Stimulated activated CD4-positive, alpha-beta T cell treated with anti-CD3 and anti-CD28 coated beads, Interleukin-4, amount 100 ng/mL, for 4 hours (primary cell): ENCODE measurements at places on chromosomes 2 and 18.

DNA sequence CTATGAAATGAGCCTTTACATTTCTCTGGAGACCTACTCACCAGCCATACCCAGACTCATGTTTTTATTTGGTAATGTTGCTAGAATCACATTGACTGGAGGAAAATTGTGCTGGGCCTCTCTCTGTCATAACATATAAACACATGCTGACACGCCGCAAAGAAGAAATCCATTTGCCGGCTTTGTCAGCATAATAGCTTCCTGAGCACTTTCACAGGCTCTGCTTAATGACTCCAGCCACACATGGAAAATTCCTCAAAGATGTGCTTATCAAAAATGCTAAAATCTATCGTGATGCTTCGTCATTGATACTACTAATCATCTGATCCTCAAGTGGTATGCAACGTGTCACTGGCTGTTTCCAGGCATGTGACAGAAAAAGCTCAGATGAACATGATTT is 63.1 kb downstream of the RND3 start:
- no peak for DNase-seq

- no peak for DNase-seq
Observed at GRCh38 chr18:27825689-27826088, 351.2 kb downstream of the CDH2 start.

DNA sequence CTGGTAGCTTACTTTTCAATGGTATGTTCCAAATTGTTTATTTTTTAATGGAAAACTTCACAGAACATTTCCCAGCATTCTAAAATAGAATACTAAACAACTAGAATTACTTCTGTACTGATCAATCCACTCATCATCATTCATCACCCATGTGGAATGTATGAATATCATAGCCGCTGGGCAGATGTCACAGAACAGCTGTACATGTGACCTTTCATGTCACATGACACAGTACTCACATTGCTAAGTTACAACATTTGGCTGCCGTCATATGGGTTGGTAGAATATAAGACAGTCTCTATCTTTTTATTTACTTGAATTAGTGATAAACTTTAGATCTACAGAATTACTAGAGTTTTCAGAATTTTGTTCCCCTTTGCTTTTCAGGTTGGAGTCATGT is 387.6 kb downstream of the ZEB2 start:
- DNase-seq, result no peak

GRCh38 chr2:238987352-238987981 is 139.6 kb downstream of the TWIST2 start:
- no peak for DNase-seq

DNA sequence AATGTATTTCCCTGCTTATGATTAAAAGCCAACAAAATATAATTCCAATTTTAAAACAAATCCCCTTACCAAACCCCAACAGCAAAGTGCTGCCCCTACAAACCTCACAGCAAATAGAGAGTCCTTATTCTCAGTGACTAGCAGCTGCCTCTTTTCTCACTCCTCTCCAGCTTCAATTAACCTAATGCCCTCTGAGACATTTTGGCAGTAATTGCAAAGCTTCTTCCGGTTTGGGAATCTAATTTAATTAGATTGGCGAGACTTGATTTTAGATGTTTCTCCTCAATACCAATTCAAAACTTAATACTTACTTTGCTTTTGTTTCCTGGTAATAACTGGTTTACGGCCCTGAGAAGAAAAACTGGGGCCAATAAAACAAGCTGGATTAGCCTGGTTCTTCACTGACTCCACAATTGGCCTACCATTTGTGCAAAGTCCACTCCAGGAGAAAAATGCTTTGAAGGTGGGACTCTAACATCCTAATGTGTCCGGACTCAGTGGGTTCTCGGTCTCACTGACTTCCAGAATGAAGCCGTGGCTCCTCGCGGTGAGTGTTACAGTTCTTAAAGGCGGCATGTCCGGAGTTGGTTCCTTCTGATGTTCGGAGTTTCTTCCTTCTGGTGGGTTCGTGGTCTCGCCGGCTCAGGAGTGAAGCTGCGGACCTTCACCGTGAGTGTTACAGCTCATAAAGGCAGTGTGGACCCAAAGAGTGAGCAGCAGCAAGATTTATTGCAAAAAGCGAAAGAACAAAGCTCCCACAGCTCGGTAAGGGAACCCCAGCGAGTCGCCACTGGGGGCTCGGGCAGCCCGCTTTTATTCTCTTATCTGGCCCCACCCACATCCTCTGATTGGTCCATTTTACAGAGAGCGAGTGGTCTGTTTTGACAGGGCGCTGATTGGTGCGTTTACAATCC is 52.8 kb downstream of the SLC35F5 start:
- DNase-seq, result no peak

GRCh38 chr2:21772624-21773023 is 648.9 kb downstream of the TDRD15 start:
- DNase-seq, result no peak

- no peak for DNase-seq
Observed at GRCh38 chr2:229445019-229445418, 173.9 kb upstream of the PID1 start.

DNA sequence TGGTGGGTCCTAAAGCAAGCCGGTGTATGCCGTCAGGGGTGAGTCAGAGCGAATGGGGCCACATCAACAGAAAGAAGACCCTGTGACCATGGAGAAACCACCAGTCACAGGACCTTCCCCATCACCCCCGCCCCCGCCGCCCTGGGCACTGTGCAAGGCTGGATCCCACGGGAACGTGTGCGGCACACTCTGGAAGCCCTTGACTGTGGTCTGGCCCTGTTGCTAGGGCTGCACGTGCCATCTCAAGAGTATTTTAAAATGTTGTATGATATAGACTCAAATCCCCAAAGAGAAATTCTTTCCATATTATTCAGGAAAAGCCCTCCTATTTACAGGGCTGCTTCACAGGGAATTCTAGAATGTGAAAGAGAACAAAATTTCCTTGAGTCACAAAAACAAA is 174.8 kb downstream of the BCL2 start:
- DNase-seq, result no peak

GRCh38 chr2:102880731-102881130 is 118.9 kb downstream of the TMEM182 start:
- DNase-seq, result no peak

DNA sequence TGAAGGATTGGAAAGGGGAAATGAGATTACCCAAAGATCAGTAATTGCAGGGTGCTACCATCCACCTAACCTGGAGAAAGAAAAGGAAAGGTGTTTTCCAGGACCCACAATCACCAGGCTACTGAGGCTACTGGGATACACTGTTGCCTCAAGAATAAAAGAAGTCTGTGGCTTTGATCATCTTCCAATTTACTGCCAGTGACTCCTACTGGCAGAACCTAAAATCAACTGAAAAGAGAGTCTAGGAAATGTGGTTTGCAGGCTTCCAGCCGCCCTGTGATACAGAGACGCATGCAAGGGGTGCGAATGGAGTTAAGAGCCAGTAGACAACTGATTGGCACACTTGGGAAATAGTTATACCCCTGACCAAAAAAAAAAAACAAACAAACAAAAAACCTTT is 16.6 kb upstream of the TTL start:
- DNase-seq, result no peak

DNA sequence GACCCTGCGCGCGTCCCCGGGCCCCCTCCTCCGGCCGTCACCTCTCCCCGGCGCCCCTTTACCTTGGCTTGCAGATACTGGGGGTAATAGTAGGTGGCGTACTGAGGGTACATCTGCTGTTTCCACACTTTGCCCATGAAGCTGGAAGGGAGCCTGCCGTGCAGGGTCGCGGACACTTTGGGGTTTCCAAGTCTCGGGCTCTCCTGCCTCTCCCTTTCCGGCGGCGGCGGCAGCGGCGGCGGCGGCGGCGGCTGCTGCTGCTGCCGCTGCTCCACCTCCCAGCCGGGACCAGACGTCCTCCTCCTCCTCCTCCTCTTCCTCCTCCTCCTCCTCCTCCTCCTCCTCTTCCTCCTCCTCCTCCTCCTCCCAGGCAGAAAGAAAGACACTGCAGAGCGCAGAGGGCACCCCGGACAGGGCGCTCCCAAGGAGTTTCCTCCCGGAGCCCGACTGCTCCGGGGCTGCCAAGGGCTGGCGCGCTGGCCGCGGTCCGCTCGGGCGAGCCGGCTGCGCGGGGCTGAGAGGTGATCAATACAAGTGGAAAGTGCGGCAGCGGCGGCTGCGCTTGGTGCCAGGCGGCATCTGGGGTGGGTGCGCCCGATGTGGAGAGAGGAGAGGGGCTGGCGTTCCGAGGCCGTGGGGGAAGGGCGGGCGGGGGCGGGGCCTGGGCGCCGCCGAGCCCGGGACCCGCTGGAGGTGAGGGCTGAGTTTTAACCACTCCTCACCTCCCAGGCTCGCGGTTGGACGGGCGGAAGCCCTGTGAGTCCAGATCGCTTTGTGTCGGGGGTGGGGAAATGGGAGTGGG is at the start of gene RBMS1:
Gene RBMS1 (minus strand): TSS at position 581 of the 802 bp plus-strand sequence. CDS start 444 bp downstream, at position 137.
- DNase-seq, result peak; percentile 51

DNA sequence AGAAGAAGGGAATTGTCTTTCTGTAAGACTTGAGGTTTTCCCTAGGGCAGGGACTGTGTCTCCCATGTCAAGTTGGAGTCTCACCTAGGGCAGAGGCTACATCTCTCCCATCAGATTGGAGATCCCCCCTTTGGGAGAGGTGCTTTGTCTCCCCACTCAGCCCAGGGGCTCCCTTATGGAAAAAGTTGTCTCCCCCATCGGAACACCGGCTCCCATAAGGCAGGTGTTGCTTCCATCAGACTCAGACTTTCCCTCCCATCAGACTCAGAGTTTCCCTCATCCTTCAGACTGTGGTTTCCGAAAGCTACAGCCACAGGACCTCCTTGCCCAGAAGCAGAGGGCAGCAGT is 5.8 kb downstream of the ANKRD53 start:
- DNase-seq, result no peak
